ENCODE measurements at places on chromosomes 1 and 21. TPM values are rescaled to one million over a fixed set of nuclear protein-coding genes. Genes with fewer than 3 reads are reported as not detected.

The COL6A2 gene
- total RNA-seq: 221 TPM

DNA sequence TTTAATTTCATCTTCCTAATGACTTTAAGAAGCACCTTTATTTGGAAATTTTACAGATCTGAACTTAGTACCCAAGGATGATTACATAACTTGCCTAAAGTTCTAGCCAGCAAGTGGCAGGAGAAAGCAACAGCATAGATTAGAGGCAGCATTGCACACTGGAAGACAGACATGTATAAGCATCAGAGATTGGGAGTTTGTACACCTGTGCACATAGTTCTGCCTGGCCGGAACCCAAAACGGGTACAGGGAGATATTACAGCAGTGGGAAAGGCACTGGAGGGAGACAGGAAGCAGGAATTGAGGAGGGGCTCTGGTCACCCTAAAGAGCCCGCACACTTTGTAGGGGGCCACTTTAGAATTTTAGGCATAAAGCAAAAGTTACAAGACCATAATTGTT, 19.3 kb downstream of the GBP6 start:
- no peak for DNase-seq

GRCh38 chr1:78577257-78578100, 42.8 kb upstream of the IFI44L start:
- DNase-seq: no peak

The ANGPTL7 gene
- total RNA-seq: 17.9 TPM

DNA sequence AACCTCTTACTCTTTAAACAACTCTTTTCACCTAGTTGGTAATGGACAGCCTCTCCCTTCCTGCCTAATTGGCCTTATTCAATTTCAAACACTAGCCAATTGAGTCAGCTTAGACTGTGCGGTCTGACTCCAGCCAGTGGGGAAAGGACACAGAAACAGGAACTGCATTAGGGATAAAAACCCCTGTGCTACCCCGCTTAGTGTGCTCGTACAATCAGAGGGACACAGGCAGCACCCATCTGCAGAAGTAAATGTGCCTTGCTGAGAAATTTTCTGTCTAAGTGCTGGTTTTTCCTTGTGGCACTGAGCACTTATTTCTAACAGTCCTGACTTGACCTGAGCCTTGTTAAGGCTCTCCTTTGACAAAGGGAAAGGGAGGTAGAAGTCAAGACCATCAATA, 6.0 kb upstream of the CD2 start:
- no peak for DNase-seq

The MPC2 gene
- total RNA-seq: 161 TPM

DNA sequence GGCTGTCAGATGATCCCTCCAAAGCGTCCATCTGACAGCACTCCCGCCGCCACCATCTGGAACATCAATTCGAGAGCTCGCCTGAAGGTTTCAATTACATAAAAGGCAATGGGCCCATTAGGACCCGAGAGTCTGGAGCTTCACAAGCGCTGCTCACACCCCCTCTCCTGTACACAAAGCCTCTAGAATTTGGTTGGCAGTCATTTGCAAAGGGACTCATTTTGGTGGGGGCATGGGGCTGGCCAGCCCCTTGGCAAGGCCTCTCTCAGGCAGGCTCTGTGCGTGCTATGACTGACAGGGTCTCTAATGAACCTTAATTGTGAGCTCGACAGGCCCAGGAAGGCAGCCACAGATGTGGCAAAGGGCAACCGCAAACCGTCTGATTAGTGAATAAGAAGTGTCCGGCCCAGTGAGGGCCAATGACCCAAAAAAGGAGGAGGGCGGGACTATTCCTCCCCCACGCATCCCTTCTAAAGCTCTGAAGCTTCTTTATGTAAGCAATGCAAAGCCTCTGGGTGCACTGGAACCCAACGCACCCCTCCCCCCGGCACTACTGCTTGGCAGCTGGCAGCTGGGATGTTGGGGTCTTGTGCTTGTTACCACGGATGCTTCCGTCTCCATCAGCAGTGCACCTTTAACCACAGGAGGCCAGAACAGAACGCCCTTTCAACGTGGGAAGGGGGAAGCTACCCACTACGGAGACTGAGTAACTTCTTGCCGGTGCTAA, 79.4 kb downstream of the CAPZB start:
- no peak for DNase-seq

DNA sequence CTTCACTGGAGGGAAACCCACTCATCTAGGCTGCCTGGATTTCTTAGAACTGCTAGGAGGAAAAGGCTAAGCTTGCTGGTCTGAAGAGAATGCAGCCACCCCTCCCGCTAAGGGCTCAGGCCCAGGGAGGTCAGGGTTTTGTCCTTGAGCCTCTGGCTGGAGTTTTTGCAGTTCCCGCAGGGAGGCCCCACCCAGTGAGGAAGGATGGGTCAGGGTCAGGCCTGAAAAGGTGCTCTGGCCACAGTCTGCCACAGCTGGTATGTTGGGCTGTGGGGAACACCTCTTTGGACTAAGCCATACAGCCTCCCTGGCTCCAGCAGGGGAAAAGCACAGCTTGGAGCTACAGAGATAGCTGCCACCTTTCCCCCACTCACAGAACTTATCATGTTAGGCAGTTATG, 71.4 kb upstream of the PAPPA2 start:
- no peak for DNase-seq

The SLC9C2 gene
- not detected for total RNA-seq

The FCRL2 gene
- not detected for total RNA-seq

DNA sequence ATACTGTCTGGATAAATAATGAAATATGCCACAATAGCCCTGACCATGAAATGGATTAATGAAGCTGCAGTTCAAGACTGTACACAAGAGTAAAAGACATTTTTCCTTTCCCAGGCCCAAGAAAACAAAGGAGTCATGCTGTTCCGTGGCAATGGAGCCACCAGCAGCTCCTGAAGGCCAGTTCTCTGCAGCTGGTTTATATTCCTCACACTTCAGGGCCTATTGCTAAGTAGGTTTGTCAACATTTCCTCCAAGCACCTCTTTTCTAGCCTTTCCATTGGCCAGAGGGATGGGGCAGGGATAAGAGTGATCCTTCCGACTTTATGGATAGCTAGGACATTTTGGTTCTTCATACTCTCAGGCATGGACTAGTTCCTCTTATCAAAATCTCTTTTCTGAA, 24.2 kb upstream of the RGL1 start:
- DNase-seq: no peak

The BGLAP gene
- 2.3 TPM for total RNA-seq

DNA sequence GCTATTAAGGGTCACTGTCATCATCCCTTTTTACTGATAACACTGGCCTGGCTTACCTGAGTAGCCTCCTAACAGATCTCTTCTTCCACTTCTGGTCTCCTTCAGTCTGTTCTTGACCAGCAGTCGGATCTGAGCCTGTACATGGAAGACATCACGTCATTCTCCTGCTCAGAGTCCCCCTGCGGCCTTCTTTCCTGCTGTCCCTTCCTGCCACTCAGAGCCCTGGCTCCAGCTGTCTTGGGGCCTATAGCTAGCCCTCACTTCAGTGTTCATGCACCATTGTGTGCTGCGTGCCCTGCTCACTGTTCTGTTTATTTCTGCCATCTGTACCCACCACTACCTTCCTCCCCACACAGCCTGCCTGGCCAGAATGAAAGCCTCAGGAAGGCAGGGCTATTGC, 8.4 kb downstream of the ADARB1 start:
- no peak for DNase-seq

- DNase-seq: no peak
Observed at GRCh38 chr1:150772326-150772725, 6.7 kb upstream of the CTSS start.

The RAB4A gene
- 48.5 TPM for total RNA-seq

The SPATA21 gene
- not detected for total RNA-seq

DNA sequence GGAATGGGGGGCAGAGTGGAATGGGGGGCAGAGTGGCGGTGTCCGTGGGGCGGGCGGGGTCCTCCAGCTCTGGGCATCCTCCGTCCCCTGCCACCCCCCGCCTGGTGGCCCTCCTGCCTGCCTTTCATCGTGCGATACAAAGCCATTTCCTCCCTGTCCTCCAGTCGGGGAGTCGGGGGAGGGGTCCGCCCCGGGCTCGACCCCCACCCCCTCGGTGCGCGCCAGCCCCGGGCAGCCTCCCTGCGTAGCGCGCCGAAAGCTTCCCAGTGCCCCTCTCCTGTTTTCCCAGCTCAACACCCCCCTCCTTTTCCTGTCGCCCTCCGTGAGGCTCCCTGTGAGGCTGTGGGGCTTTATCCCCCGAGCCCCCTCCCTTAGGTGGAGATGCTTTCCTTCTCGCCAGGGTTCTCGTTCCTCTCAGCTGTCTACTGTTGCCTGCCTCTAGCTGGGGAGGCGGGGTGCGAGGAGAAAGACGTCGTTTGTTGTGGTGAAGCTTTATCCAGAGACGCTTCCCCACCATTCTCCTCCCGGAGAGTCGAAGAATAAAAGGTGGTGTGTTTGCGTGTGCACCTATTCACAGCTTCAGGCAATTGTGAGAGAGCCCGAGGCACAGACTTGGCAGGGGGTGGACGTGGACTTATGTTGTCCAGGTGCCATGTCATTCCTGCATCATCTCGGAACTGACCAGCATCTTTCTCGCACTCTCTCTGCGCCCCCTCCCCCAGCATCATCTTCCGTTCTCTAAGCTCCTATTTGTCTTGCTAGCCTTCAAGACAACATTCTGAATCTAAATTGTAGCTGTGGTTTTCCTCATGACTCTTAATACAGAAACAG, 848 bp downstream of the DNM3 start:
- no peak for DNase-seq

DNA sequence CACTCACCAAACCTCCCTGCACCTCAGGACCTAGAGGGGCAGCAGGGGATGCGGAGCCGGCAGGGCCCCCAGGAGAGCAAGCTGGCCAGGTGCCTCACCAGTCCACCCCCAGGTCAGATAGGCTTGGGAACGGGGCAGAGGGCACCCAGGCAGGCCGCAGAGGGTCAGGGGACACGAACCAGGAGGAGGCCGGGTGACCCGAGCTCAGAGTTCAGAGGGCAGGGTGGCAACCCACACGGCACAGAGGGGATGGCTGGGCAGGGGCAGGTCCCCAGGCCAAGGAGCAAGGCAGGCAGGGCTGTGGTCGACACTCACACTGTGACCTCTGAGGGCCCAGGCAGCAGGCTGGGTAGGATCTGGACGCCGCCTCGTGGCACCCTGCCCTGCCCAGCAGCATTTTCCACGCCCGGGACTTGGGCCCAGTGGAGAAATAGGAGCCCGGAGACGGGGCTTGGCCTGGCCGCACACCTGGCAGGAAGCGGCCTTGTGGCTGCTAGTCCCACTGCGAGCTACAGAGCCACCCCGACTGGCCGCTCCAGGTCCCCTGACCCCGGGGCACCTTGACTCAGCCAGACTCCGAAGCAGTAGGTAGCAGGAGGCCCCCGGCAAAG, 5.3 kb downstream of the DVL1 start:
- DNase-seq: no peak

The LCE2C gene
- not detected for total RNA-seq

DNA sequence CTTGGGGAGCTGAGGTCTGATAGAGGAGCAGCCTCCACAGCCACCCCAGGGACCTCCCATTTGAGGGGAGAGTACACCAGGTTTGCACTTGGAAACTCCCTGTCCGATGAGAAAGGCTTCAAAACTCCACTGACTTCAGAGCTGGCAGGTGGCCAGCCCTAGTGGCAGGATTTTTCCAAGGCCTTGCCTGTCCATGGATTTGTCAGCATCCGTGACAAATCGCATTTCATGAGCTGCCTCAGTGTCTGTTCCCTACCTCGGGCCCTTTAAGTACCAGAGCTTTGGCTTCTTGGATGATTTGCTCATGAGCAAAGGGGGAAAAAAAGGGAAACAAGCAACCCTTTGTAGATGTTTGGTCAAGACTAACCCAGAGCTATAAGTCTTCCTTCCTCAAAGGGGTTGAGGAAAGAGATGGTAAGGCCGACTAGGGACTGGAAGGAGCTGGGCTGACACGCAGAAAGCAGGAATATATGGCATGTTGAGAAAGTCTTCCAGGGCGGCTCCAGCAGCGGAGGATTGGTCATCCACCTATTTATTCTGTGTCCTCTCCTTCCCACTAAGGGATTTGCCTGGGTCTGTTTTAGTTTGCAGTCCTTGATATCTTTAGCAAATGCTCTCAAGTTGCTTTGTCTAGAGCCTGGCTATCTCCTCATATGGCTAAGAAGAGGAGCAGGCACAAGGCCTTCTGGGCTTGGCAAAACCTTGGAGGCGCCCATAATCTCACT, 2.7 kb upstream of the HSPG2 start:
- peak; percentile 79 for DNase-seq

The SLC1A7 gene
- not detected for total RNA-seq

- no peak for DNase-seq
Observed at GRCh38 chr1:227786673-227787512, 28.6 kb upstream of the PRSS38 start.

The DDX59 gene
- total RNA-seq: 19.9 TPM

DNA sequence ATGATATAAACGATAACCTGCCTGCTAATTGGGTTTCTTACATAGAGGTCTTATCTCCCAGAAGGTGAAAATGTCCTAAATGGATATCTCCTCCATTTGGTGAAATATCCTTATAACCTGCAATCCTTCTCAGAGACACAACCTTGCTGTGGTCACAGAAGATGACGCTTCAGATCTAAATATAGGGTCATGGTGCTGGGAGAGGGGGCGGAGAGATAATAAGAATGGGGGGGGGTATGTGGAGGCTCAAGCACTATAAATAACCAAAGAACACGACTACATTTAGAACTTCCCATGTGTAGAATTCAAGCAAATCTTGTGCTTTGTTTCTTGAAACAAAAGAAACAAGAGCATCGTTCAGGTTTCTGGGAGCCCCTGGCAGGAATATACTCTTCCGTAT, 260.6 kb upstream of the ESRRG start:
- no peak for DNase-seq

- no peak for DNase-seq
Observed at GRCh38 chr1:184486761-184487445, 100.1 kb downstream of the C1orf21 start.

GRCh38 chr1:71488555-71489252, 407.9 kb upstream of the ZRANB2 start:
- no peak for DNase-seq

The DCDC2B gene
- not detected for total RNA-seq

The SH2D1B gene
- total RNA-seq: 0.05 TPM

DNA sequence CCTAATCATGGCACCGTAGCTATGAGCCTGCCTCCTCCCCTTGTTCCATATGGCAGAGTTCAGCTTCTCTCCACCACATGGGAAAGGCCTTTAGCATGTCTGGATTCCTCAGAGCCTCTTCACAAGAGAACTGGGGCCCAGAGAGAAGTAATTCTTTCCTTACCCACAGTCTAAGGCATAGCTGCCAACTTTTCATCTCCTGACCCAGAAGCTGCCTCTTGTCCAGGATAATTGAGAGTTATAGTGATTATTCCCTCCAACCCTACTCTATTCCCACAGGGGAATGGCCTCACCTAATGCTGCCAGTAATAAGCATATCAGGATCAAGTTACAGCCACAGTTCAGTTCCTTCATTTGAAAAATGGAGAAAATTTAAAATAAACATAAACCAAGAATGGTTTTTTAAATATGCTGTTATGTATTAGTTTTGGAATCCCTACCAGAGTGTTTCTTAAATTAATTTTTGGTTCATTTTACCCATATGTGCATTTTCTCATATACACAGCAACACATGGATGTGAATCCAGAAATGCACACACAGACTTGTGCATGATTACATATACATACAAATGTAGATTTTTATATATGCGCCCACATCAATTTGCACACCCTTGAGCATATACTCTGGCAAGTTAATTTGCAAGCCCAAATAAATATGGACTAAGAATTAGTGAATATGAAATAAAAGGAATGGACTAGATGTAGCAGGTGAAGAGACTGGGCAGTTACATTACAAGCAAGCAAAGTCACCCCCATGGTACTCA, 63.9 kb upstream of the WARS2 start:
- no peak for DNase-seq

All from A172 (cell line).